HFF-Myc (cell line): ENCODE measurements at places on chromosomes 7 and 10.

- DNase-seq, result no peak
These were observed 286.0 kb upstream of the TMEM229A start for GRCh38 chr7:124318721-124319450.

- no peak for DNase-seq
These were observed 12.4 kb upstream of the SEMA3A start for GRCh38 chr7:84207025-84207424.

GRCh38 chr10:110724116-110724921 lies 80.2 kb downstream of the RBM20 start:
- DNase-seq, result peak; percentile 25

GRCh38 chr7:2880874-2881533 lies 36.9 kb upstream of the GNA12 start:
- no peak for DNase-seq

DNA sequence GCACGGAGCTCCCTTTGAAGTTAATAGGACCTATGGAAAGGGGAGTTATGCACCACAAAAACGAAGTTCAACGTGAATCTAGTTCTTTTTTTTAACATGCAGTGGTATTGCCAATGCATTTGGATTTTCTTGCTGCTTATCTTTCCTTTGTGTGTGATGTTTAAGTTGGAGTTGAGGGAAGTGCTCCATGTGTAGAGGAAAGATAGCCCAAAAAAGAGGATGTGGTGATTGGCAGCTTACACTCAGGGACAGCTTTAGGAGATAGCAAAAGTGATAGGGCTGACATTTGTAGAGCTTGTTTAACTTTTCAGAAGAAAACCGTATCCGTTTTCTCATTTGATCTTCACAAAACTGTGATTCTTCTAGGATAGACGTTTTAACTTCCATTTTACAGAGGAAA lies 101.3 kb downstream of the MDFIC start:
- DNase-seq, result no peak

DNA sequence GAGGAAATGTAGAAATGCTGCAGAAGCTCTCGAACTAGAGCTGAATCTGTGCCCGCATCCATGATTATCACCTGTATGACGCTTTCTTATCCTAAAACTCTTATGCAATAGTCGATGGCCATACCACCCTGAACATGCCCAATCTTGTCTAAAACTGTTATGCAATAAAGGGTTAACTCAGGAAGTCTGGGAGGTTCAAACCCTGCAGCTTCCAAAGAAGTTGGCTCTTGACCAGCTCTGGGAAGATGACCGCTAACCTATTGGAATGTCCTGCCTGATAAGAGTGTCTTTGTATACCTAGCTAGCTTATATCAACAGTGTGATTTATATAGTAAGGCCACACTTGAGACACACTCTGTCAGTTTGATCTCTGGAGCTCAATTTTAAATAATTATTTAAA lies 3.4 kb upstream of the C10orf88 start:
- no peak for DNase-seq

DNA sequence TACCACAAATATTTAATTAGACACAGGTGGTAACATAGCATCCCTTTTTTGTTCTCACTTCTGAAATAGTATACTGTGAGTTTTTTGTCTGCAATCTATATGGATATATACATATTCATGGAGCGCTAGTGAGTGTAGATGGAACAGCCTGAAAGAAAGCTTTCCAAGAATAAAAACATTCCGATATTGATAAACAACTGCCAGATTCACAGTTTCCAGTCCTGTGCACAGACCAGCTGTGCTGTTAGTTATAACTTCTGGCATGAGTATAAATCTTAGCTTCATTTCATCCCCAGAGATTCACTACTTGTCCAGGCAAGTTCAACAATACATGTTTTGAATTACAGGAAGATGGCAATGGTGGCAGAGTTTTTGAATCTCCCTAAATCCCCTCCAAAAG lies 467.1 kb upstream of the STEAP1 start:
- no peak for DNase-seq

- peak; percentile 54 for DNase-seq
These were observed 8.2 kb upstream of the GET4 start for GRCh38 chr7:868189-868486.

- DNase-seq, result no peak
These were observed 12.0 kb upstream of the AGR2 start for GRCh38 chr7:16816824-16817223.
